ENCODE measurements at places on chromosomes 1 and 21.
A peak's percentile ranks its signal among the peaks of the same experiment; 100 is the strongest.

DNA sequence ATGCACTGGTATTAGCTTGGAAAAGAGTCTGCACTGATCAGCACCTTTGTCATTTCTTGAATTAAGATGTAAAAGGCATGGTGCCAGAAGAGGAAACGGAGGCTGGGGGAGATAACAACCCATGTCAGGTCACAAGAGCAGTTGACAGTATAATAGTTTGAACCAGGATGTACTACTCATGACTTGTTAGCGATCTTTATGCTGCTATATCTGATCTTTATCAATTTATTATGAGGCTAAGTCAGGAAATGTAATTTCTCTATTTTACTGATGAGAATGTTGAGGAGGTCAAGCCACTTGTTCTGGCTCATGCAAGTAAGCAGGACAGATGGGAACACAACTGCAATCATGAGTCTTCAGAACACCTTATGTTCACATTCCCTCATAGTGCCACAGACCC is 41.4 kb downstream of the RGS5 start:
- DNase-seq, result no peak

DNA sequence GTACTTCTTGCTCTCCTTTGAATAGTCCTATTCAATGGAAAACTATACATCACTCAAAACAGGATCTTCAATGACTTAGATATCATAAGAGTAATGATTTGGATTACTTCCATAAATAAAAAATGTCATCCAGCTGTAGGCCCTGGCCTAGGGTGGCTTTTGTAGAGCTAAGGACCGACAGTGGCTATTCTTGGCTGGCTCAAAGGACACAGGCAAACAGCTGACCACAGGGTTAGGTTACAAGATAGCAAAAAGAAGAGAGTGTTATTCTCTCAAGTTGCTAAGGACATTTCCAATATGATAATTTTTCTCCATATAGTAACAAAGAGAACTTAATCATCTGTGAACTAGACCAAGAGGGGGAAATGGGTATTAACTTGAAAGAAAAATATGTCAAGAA is 495.1 kb downstream of the PLPP3 start:
- DNase-seq, result no peak

DNA sequence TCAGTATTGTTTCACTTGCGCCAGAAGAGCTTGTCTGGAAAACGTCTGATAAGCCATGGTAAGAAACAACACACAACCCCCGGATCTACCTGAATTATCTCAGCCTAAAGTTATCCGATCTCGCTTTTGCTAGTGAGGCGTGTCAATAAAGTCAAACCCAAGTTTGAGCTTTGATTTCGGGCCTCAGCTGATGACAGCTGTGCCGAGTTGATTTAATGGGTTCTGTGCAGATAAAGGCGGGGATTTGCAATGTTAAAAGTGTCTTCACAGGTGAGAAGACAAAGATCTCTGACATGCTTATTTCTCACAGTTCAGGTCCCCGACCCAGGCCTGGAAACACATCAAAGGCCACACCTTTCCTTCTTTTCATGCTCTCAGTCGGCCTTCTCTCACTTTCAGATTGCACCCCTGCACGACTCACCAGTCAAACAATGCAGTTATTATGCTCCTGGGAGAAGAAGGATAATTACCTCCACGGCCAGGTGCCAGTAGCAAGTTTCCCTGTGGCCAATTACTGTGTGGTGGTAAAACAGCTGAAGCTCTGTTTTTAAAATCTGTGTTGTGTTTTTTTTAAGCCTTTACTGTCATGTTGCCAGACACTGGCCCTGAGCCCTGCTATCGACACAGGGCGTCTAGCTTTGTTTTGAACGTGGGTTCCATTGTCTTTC is 245.3 kb upstream of the RUNX1 start:
- peak; percentile 54 for DNase-seq

- DNase-seq, result no peak
These were observed 25.1 kb downstream of the RUNX1 start for GRCh38 chr21:35024071-35024420.

DNA sequence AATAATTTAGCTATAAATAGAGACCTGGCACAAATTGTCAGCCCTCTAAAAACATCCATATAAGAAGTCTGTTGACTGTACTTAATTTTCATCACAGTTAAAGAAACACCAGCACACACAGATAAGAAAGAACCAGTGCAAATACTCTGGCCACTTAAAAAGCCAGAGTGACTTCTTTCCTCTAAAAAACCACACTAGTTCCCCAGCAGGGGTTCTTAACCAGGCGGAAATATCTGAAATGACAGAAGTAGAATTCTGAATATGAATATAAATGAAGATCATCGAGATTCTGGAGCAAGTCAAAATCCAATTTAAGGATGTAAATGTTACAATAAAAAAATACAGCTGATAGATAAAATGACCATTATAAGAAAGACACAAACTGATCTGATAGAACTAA is 870.6 kb upstream of the ADGRL4 start:
- DNase-seq, result no peak

DNA sequence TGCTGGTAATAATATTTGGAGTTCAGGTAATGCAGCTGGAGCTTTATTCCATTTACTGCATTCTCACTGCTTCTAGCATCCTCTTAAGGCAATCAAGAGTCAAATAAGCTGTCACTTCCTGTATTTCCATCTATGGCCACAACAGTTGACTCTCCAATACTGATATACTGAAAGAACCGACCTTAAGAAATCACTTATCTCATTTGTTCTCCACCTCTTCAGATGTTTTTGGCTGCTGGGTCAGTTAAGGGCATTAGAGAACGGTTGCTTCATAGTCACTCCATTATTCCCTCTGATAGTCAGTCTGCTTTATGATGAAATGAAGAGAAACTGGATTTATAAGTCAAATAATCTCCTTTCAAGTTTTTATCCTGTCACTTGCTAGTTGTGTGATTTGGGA is 14.2 kb upstream of the RGS4 start:
- no peak for DNase-seq

DNA sequence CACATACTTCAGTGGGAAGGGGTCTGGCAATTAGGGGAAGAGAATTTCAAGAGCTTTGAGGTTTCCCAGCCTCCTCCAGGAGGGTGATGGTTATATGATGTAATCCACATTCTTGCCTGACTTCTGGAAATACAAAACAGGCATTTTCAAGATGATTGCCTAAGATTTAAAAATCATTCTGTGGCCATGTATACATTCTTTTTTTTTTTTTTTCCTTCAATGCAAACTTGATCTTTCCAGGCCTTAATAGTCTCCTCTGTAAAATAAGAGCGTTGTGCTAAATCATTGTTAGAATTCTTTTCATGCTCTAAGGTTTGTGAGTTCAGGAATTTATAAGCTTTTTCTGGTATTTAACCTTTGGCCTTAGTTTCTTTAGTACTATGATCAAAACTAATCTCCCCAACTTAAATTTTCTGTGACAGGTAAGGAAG is 192.3 kb upstream of the HMCN1 start:
- no peak for DNase-seq

DNA sequence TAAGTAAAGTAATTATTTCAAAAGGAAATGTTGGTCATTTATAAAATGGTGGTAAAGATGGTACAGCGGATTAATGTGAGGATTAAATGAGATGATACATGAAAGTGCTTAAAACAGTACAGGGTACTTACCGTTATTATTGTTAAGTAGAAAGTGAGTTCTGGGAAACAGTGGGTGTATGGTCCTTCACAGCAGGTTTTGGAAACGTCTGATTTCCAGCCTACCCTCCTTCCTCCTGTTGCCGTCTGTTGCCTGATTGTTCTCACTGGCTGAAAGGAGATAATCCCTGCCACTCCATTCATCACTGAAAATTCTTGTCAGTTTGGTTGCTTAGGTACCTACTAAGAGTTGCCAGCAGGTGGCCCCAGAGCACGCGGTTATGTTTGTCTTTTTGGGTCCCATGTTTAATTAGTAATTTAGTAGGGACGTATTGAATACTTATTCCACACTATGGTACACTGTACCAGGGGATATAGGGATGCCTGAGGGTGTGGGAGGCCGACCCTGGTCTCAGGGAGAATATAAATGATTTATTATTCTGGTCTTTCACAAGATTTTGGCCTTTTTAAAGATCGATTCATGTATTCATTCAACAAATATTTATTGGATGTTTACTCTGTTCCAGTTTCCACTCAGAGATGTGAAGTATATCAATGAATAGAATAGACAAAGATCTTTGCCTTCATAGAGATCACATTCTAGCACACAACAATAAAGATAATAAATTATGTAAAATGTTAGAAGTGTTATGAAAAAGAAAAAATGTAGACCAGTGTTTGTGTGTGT is 30.8 kb upstream of the RPTN start:
- DNase-seq, result peak; percentile 61

GRCh38 chr1:57254022-57254421 is 169.8 kb downstream of the DAB1 start:
- DNase-seq, result no peak

GRCh38 chr21:45866551-45866950 is 115.0 kb upstream of the COL6A1 start:
- DNase-seq, result no peak

GRCh38 chr1:53551428-53551995 is 92.3 kb downstream of the DMRTB1 start:
- no peak for DNase-seq

GRCh38 chr1:241592273-241592958 is 47.8 kb downstream of the CHML start:
- DNase-seq, result peak; percentile 52

- DNase-seq, result no peak
These were observed 57.8 kb downstream of the ZNF281 start for GRCh38 chr1:200351826-200352549.

DNA sequence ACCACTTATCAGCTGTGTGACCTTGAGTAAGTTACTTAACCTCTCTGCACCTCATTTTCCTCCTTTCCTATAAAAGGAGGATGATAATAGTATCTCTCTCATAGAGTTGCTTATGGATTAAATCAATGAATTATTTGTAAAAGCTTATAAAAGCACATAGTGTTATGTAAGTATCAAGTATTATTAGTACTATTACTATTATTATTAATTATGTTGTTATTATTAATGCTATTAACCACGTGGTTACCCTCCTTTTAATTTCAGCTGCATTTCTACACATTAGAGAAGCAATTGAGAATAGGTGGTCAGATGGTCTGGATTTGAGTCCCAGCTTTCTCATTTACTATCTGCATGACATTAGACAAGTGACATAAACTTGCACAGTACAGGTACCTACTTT is 58.1 kb upstream of the WNT4 start:
- DNase-seq, result no peak

- no peak for DNase-seq
These were observed 95.4 kb upstream of the GUCA2B start for GRCh38 chr1:42057800-42058199.

DNA sequence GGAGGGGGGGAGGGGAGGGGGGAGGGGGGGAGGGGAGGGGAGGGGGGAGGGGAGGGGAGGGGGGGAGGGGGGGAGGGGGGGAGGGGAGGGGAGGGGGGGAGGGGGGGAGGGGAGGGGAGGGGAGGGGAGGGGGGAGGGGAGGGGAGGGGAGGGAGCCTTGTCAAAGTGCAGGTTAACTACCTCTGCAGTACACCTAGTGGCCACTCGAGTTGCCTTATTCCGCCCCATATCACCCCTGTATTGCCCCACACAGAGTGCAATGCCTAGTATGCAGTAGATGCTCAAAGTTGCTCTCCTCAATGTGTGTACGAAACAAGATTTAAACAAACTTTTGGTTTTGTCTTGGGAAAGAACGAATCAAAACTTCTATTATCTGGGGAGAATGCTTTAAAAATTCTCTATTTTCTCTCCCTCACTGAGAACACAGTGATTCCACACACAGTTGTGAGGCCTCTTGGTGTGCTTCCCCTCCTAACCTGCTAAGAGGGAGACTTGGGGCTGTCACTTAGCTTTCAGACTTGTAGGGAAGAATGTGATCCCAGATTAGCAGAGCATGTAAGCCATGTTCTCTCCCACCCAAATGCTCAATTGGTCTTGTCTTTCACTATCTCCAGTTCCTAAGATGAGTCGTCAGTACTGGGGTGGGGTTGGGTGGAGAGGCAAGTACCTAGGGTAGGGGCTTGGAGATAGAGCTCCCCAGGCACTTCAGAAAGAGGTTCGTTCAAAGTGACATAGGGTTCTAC is 79.7 kb upstream of the MAP10 start:
- DNase-seq, result peak; percentile 40

GRCh38 chr1:175216444-175216843 is 23.9 kb upstream of the KIAA0040 start:
- no peak for DNase-seq

GRCh38 chr1:217717959-217718358 is 86.8 kb downstream of the SPATA17 start:
- DNase-seq, result no peak

DNA sequence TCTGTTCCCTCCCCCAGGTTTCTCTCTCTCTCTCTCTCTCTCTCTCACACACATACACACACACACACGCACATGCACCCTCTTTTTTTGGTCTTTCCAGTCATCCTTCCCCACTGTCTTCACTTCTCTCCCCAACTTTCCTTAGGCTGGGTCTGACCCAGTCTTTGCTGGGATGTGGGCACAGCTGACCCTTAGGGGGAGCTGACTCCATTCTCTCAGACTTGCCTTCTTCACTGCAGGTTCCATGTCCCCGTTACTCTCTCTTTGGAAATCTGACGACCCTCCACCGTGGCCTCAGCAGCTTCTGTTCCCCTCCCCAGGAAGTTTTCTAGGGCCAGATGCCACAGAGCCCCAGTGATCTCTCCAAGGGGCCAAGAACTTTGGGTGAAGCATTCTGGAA is 2.1 kb downstream of the DISP3 start:
- DNase-seq, result no peak

- no peak for DNase-seq
These were observed 91.2 kb upstream of the KCNJ15 start for GRCh38 chr21:38165466-38166172.

- peak; percentile 41 for DNase-seq
These were observed 289.8 kb downstream of the NTNG1 start for GRCh38 chr1:107430540-107431228.

DNA sequence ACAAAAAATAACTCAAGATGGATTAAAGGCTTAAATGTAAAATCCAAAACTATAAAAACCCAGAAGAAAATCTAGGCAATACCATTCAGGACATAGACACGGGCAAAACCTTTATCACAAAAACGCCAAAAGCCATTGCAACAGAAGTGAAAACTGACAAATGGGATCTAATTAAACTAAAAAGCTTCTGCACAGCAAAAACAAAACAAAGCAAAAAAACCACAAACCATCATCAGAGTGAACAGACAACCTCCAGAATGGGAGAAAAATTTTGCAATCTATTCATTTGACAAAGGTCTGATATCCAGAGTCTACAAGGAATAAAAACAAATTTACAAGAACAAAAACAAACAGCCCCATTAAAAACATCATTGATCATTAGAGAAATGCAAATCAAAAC is 4.5 kb upstream of the PGBD2 start:
- no peak for DNase-seq

DNA sequence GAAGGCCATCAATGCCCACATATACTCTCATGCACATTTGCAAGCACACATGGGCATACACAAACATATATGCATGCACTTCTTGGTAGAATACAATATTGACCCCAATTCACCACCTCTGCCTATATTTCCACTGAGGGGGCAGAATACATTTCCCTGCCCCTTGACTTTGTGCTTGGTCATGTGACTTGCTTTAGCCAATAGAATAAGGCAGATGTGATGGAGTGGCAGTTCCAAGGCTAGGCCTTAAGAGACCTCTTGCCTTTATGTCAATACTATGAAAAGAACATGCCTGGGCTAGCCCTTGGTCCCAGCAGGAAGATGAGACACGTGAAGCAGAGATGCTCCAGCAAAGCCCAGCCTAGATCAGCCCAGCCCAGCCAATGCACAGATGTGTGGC is 66.0 kb upstream of the GRIK3 start:
- DNase-seq, result no peak

All from urothelium cell line (cell line).